ENCODE measurements at places on chromosomes 16 and 17. TPM values are rescaled to one million over a fixed set of nuclear protein-coding genes. Genes with fewer than 3 reads are reported as not detected.

The OR1F1 gene
- not detected for total RNA-seq

DNA sequence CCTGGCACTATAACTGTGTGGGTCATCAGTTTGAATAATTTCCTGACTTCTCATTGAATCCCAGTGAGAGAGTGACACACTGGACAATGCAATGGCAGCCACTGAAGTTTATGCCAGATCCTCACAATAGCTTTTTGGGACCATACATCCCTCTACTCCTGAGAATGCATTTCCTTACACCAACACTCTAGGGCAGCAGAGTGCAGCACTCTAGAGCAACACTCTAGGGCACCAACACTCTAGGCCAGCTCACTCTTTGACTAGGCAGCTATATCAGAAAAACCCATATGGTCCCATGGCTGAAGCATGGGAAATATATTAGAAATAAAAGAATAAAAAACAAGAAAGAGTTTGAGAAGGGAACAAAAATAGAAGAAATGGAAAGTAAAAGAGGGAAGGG is 309.2 kb downstream of the MAP2K6 start:
- H3K27me3 ChIP-seq = no peaks in the 10 kb centered on the region
- H3K27ac ChIP-seq = no peak overlapping the region
- H3K36me3 ChIP-seq = no peaks in the 10 kb centered on the region
- no peak for DNase-seq
- H3K4me3 ChIP-seq = no peak overlapping the region

The REXO5 gene
- total RNA-seq = 7.5 TPM

The TERB1 gene
- under 0.01 TPM for total RNA-seq

GRCh38 chr17:29327412-29327811 is 33.5 kb upstream of the NUFIP2 start:
- no peaks in the 10 kb centered on the region for H3K27me3 ChIP-seq
- no peak overlapping the region for H3K27ac ChIP-seq
- no peaks in the 10 kb centered on the region for H3K4me1 ChIP-seq
- no peak for DNase-seq
- no peaks in the 10 kb centered on the region for H3K36me3 ChIP-seq
- no peak overlapping the region for H3K4me3 ChIP-seq

The MPP2 gene
- total RNA-seq = 11.8 TPM

DNA sequence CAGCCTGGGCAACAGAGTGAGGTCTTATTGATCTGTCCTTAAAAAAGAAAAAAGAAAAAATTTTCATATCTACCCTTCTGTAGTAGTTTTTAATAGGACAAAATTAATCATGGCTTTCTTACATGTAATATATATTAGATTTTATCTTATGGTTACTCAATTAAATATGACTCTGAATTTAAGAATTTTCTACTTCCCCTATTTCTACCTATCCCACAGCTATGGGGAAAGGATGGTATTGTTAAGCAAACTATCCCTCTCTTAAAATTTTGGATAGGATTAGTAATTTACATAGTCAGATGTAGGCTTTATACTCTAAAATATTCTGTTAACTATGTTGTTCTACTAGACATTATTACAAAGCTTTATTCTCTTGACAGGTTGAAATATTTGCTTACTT is 62.5 kb downstream of the NQO1 start:
- no peaks in the 10 kb centered on the region for H3K27me3 ChIP-seq
- no peak overlapping the region for H3K27ac ChIP-seq
- DNase-seq = no peak
- no peaks in the 10 kb centered on the region for H3K4me1 ChIP-seq

DNA sequence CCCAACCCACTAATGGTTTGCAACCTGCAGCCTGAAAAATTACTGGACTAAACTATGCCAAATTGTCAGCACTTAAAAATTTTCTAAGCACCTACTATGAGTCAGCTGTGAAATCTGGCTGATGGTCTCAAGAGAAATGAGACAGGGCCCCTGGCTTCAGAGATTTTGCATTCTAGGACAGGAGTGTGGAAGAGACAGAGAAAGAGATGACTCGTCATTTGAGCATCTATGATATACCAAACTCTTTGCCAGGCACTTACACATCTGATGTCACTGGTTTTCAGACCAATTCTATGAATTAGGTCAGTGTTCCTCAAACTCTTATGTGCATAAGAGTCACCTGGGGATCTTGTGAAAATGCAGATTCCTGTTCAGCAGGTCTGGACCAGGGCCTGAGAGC is 44.4 kb downstream of the CLEC19A start:
- no peaks in the 10 kb centered on the region for H3K36me3 ChIP-seq
- H3K4me1 ChIP-seq = no peaks in the 10 kb centered on the region
- no peak overlapping the region for H3K4me3 ChIP-seq
- DNase-seq = no peak

The CRHR1 gene
- 0.33 TPM for total RNA-seq

The DGKE gene
- 32.4 TPM for total RNA-seq

- no peak overlapping the region for H3K4me3 ChIP-seq
- H3K27ac ChIP-seq = no peak overlapping the region
- H3K36me3 ChIP-seq = no peaks in the 10 kb centered on the region
- H3K4me1 ChIP-seq = no peaks in the 10 kb centered on the region
These were observed 50.8 kb downstream of the TBC1D16 start for GRCh38 chr17:79984877-79985276.

The HSD11B2 gene
- 1.4 TPM for total RNA-seq

DNA sequence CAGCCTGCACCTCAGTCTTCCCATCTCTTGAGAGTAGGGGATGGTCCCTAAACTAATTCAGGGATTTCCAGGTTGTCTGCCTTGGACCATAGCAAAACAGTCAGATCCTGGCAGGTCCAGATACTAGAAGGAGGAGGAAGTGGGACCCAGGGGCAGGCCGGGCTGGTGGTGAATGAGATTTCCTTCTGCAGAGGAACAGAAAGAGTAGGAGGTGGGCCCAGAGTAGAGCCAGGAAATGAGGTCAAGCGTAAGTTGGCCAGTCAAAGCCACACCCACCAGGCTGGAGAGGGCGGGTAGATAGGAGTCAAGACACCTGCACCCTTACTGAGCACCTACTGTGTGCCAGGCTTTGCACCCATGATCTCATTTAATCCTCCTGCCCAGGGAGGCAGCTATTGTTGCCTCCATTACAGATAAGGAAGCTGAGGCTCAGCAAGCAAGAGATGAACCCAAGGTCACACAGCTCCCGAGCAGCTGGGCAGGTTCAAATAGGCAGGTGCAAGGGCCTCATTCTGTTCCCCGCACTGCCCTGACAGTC is 2.6 kb downstream of the CDH5 start:
- no peaks in the 10 kb centered on the region for H3K36me3 ChIP-seq
- H3K4me3 ChIP-seq = no peak overlapping the region
- H3K27ac ChIP-seq = no peak overlapping the region
- no peaks in the 10 kb centered on the region for H3K27me3 ChIP-seq
- DNase-seq = no peak
- peaks cover 7% of the 10 kb centered on the region for H3K4me1 ChIP-seq

DNA sequence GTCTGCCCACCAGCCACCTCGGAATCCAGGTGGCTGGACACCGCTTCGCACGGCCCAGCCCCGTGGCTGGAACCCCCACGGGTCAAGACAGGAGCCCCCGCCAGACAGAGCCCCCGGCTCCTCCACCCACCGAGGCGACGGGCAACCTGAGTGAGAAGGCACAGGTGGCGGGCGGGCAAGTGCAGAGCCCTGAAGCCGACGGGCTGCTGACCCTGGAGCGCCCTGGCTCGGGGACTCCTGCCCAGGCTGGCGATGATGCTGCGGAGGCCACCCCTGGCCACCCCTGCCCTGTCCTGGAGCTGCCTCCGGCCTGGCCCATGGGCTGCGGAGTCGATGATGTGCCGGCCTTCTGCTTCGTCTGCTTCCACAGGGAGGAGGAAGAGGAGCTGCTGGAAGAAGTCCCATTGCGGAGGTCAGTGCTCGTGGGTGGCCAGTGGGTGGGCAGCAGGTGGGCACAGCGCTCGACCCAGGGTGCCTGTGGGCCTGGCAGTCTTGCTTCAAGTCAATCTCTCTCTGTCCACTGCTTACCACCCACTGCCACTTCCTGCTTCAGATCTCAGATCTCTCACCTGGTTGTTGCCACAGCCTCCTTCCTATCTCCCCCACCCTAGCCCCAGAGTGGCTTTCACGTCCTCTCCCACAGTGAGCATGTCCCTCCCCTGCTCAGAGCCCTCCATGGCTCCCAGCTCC is 33.1 kb upstream of the SBK1 start:
- no peaks in the 10 kb centered on the region for H3K36me3 ChIP-seq
- DNase-seq = no peak
- H3K27me3 ChIP-seq = no peaks in the 10 kb centered on the region
- peaks cover 13% of the 10 kb centered on the region for H3K4me1 ChIP-seq

DNA sequence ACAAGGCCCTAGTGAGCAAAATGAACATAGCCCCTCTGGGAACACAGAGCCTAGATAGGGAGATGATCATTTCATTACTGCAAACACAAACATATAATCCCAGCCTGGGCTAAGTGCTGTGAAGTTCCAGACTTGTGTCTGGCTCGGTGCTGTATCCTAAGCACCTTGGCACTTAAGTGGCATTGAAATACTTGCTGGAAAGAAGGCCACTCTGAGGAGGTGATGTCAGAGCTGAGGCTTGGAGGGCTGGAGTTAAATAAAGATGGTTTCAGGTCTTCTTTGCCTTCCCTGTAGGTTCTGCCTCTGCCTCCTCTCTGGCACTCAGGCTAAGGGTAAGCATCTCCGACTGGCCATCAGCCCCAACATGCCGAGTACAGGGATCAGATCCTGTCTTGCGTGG is 2.4 kb upstream of the CACNA1G start:
- no peak for DNase-seq
- H3K27me3 ChIP-seq = peaks cover 24% of the 10 kb centered on the region
- H3K36me3 ChIP-seq = no peaks in the 10 kb centered on the region
- H3K27ac ChIP-seq = no peak overlapping the region
- H3K4me1 ChIP-seq = no peaks in the 10 kb centered on the region
- H3K4me3 ChIP-seq = no peak overlapping the region

GRCh38 chr17:28101919-28102318 is 59.4 kb downstream of the NLK start:
- no peak overlapping the region for H3K4me3 ChIP-seq
- no peak for DNase-seq
- no peaks in the 10 kb centered on the region for H3K27me3 ChIP-seq
- no peaks in the 10 kb centered on the region for H3K36me3 ChIP-seq
- H3K27ac ChIP-seq = no peak overlapping the region

DNA sequence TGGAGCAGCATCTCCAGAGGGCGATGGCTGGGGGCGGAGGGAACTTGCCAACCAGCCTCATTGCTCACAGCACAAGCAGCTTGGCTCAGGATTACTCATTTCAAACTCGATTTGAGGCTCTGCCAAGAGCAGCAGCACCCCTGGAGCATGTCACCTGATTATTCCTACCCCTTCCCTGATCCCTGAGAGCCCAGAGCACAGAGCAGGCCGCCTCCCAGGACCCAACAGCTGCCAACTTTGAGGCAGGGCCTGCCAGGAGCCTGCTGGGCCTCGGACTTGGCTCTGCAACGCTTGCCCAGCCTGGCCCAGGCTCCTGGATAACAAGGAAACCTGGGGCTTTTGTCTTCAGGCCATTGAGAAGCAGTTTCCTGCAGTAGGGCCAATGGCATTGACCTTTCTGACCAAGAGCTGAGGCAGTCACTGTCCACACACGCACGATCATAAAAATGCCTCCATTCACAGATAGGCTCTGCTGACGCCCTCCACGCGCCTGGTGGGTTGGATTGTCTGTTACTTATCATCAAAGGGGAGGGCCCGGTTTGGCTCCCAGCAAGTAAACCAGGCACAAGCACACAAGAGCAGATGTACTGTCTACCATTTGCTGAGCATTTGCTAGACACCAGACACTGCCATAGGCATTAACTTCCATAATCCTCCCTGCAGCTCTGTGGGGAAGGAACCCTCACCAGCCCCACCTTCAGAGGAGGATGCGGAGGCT is 406.6 kb upstream of the EEF2KMT start:
- no peak overlapping the region for H3K4me3 ChIP-seq
- peak; percentile 72 for DNase-seq
- H3K27ac ChIP-seq = no peak overlapping the region
- no peaks in the 10 kb centered on the region for H3K27me3 ChIP-seq
- H3K4me1 ChIP-seq = peaks cover 20% of the 10 kb centered on the region

The MT4 gene
- total RNA-seq = not detected

The ELMO3 gene
- 0.14 TPM for total RNA-seq

DNA sequence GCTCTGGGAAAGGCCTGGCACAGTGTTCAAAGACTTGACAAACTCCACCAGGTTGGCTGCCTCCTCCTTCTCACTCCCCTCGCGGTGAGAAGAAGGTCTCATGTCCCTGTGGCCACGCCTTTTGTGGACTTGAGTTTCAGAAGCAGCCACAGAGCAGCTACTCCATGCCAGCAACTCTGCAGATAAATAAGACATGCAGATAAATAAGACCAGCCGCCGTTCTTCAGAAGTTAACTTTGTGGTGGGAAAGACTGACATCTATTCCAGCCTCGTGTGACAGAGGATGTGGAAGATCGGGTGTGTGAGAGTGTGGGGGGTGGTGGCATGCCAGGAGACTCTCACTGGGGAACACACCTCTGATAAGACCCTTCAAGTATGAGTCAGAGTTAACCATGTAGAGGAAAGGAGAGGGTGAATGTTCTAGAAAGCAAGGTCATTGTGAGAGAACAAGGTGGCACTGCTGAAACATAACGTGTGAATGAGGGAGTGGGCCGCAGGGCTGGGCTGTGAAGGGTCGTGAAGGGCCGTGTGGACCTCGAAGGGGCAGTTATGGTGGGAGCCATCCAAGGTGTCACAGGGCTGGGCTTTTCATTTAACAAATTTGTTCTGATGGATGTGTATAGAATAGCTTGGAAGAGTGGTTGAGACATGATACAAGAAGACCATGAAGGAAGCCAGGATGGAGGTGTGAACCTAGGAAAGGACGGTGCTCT is 830 bp downstream of the SPACA3 start:
- H3K27me3 ChIP-seq = no peaks in the 10 kb centered on the region
- H3K27ac ChIP-seq = no peak overlapping the region
- H3K4me3 ChIP-seq = no peak overlapping the region
- H3K4me1 ChIP-seq = no peaks in the 10 kb centered on the region

The SMIM22 gene
- total RNA-seq = not detected

DNA sequence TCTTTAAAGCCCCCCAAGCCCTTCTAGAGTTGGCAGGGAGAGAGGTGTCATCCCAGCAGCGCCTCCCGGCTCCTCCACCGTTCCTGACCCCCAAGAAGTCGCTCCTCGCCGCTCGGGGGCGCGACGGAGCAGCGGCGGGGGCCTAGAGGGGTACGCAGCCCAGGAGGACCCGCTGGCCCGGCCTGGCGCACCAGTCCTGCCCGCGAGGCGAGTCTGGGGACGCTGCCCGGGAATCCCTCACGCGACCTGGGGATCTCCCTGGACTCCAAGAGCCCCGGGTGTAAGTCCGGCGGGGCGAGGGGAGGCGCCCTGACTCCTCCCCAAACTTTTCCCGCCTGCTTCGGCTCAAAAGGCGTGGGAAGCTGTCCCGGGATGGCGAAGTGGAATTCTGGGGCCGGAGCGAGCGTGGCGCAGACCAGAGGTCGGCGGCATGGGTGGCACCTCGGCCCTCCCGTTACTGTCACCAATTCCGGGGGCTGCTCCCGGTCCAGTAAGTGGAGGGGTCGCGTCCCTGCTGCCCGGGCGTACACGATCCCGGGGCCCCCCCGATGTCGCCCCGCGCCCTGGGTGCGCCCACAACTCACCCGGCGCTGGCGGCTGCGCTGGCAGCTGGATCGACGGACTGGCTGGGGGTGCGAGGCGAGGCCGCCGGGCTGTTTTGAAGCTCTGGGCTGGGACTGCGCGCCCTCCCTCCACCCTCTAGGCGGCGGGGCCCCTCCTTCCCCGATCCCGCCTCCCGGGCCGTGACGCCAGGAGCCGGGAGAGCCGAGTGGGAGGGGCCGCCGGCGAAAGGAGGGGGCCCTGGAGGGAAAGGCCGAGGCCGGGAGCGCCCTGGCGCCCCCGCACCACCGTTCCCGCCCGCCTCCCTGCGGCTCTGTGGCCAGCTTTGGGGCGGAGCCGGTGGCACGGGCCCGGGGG is at the start of gene EMP2:
TSS of gene EMP2 (minus strand) at position 634 of the 918 bp plus-strand sequence. CDS start 32,981 bp downstream, outside the sequence.
- DNase-seq = peak; percentile 93
- H3K4me1 ChIP-seq = peaks cover 54% of the 10 kb centered on the region
- no peaks in the 10 kb centered on the region for H3K27me3 ChIP-seq
- peak within 1 kb of the TSS; percentile 99 for H3K27ac ChIP-seq
- H3K4me3 ChIP-seq = peak within 1 kb of the TSS; percentile 95
